ENCODE measurements at places on chromosomes 4 and X. TPM values are rescaled to one million over a fixed set of nuclear protein-coding genes. Genes with fewer than 3 reads are reported as not detected.
A peak's percentile ranks its signal among the peaks of the same experiment; 100 is the strongest.

DNA sequence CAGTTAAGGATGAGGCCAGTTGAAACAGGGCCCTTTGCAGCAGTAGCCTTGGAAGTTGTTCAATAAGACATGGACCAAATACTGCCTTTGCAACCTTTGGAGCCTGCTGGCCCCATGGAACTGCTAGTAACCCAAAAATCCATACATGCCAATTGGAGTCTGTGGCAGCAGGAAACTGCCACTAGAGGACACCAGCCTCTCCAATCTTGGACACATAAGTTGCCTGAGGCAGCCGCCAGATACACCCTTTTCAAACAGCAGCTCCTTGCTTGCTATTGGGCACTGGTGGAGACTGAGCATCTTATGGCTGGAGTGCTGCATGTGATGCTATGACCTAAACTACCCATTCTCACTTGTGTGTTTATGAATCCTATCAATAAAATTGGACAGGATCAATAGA, 14.8 kb upstream of the LAP3 start:
- no peak overlapping the region for H3K27ac ChIP-seq
- DNase-seq: no peak
- no peak overlapping the region for H3K4me3 ChIP-seq
- no peaks in the 10 kb centered on the region for H3K4me1 ChIP-seq

RPA4 gene
- 0.81 TPM for total RNA-seq

DNA sequence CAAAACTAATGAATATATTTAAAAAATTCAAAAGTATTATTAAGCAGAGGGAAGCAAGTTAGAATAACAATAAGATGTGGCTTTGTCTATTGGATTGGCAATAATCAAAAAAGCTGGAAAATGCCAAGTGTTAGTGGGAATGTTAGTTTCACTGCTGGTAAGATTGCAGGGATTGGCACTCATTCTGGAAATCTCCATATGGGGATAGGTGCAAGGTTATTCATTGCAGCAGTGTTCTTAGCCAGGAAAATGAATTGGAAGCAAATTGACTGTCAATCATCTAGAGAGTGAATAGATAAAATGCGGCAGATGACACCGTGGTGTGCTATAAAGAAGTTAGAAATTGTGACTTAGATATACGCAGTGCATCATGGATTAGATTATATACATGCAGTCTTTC, 1615.5 kb upstream of the PCDH7 start:
- H3K36me3 ChIP-seq: no peaks in the 10 kb centered on the region
- no peaks in the 10 kb centered on the region for H3K4me1 ChIP-seq
- no peaks in the 10 kb centered on the region for H3K27me3 ChIP-seq
- no peak overlapping the region for H3K4me3 ChIP-seq
- no peak overlapping the region for H3K27ac ChIP-seq

LRIT3 gene
- total RNA-seq: 0.22 TPM

DNA sequence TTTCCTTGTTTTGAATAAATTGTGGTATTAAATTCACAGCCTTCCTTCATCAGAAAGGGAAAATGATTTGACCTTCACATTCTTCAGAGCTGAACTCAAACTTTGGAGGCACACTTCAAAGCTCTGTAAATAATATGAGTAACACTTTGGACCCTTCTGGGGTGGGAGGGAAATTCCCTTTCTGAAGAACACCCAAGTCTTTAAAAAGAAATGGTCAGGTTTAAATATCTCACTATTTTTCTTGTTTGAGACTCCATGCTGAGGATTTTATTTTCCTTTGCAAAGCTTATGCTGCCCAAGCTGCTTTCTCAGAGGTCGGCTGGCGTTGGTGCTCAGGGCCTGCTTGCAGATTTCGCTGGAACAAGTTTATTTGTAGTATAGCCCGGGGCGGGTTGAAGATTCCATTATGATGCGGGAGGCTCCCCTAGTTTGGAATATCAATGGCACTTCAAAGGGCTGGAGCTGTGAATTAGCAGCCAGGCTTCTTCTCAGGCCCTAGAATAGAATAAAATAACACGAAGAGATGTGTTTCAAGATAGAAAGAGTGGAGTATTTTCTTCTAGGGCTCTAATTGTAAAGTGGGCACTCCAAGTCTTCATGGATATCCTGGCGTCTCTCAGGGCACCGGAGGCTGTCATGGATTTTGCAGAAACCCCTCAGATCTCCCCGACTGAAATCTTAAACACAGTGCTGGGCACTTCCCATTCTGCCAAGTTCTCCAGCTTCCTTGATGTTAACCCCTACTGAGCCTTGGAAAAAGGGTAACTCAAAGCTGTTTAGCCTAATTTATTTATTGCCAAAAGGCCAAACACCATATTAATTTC, 315.6 kb downstream of the GPAT3 start:
- no peak overlapping the region for H3K27ac ChIP-seq
- DNase-seq: no peak
- no peaks in the 10 kb centered on the region for H3K4me1 ChIP-seq

DNA sequence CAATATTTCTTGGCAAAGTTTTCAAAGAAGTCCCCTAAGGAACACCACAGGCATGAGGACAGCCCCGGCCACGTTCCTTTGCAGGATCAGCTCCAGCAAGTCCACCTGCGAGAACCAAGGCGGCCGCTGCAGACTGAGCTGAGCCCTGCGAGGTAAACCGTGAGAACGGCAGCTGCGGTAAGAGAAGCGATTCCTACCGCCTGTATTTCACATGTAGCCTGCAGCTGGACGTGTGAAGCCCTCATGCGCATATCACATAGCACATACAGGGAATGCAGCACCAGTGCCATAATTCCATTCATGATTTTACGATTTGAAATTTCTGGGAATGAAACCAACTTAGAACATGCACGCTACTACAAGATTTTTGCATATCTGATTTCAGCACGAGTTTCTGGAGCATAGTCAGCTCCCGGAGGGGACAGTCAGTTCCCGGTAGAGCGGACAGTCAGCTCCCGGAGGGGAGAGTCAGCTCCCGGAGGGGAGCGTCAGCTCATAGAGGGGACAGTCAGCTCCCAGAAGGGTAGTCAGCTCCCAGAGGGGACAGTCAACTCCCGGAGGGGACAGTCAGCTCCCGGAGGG, 41.7 kb downstream of the FGFRL1 start:
- peaks cover 21% of the 10 kb centered on the region for H3K4me1 ChIP-seq
- peaks cover 10% of the 10 kb centered on the region for H3K27me3 ChIP-seq
- DNase-seq: peak; percentile 4

DNA sequence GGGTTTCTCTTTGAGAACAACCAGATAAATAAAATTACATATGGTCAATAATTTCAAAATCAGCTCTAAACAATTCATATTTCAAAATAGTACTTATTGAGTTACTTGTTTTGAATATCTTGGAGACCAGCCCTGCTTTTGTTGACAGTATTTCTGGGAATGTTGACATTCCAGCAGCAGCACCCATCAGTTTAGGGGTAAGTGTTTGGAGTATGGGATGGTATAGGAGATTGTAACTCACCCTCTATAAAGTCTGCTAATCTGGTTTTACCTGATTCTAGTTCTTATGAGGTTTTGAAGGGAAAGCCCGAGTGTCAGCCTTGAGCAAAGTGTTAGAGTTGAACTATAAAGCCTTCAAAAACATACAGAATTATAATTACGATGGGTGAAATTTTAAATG, 139.2 kb upstream of the ANKRD50 start:
- H3K27me3 ChIP-seq: no peaks in the 10 kb centered on the region
- H3K27ac ChIP-seq: no peak overlapping the region

DNA sequence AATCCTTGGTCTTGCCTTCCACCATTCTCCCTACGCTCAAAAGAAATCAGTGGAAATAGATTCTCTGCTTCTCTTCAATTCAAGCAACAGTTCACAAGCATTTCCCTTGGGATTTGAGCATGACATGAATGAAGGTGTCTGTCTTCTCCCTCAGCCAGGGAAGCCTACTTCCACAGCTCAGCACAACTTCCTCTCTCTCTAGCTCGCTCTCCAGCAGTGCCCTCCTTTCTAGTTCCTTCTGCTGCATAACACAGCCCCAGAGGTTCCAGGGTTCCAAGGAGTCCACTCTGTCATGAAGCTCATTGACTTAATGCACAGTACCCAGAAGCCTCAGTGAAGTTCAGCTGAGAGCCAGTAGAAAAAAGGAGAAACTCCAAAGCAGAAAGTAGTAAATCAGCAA, 81.3 kb downstream of the PLS3 start:
- no peak overlapping the region for H3K4me3 ChIP-seq
- H3K27me3 ChIP-seq: no peaks in the 10 kb centered on the region
- no peak overlapping the region for H3K27ac ChIP-seq
- H3K4me1 ChIP-seq: no peaks in the 10 kb centered on the region
- no peak for DNase-seq
- H3K36me3 ChIP-seq: no peaks in the 10 kb centered on the region

AMELX gene
- total RNA-seq: not detected

MAGEA4 gene
- total RNA-seq: not detected

- H3K36me3 ChIP-seq: no peaks in the 10 kb centered on the region
- H3K4me1 ChIP-seq: peaks cover 55% of the 10 kb centered on the region
- H3K4me3 ChIP-seq: no peak overlapping the region
- H3K27me3 ChIP-seq: peaks cover 10% of the 10 kb centered on the region
- no peak overlapping the region for H3K27ac ChIP-seq
- no peak for DNase-seq
Measured at GRCh38 chr4:159175989-159176375, 73.1 kb downstream of the RAPGEF2 start.

MAGEA11 gene
- total RNA-seq: not detected

DNA sequence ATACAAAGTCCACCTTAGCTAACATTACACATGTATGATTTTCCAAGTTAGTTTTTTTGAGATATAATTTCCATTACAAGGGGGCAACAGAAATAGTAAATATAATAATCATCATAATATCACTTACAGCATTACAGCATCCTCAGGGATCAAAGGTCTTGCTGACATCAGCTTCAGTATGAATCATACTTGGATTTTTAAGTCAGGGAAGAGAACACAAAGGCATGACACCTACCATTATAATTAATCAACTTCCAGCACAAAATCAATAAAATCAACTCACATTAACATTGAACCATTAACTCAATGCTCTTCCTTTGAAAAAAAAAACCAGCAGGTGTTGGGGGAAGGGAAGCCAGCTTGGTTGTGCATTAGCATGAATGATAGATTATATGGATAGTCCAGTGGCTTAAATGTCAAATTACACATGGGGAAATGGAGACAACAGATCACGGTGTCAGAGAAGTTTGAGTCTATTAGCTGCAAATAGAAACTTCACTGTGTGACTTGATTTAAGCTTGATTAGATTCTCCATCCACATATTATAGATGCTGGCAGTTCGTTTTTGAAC, 66.9 kb upstream of the CAPN6 start:
- no peaks in the 10 kb centered on the region for H3K27me3 ChIP-seq
- DNase-seq: no peak
- no peaks in the 10 kb centered on the region for H3K4me1 ChIP-seq
- H3K27ac ChIP-seq: no peak overlapping the region
- H3K4me3 ChIP-seq: no peak overlapping the region

- no peak for DNase-seq
- H3K36me3 ChIP-seq: no peaks in the 10 kb centered on the region
- peaks cover 14% of the 10 kb centered on the region for H3K27me3 ChIP-seq
- peaks cover 6% of the 10 kb centered on the region for H3K4me1 ChIP-seq
- no peak overlapping the region for H3K4me3 ChIP-seq
Measured at GRCh38 chr4:98673288-98673644, 14.9 kb upstream of the TSPAN5 start.

GRCh38 chrX:150163221-150163930, 199.7 kb upstream of the MAMLD1 start:
- H3K36me3 ChIP-seq: no peaks in the 10 kb centered on the region
- no peak overlapping the region for H3K4me3 ChIP-seq
- H3K27ac ChIP-seq: no peak overlapping the region
- DNase-seq: no peak
- H3K27me3 ChIP-seq: no peaks in the 10 kb centered on the region

FAAH2 gene
- 3.1 TPM for total RNA-seq

GRCh38 chr4:112451831-112452230, 64.1 kb downstream of the NEUROG2 start:
- DNase-seq: no peak
- no peaks in the 10 kb centered on the region for H3K36me3 ChIP-seq
- no peaks in the 10 kb centered on the region for H3K4me1 ChIP-seq
- H3K27me3 ChIP-seq: no peaks in the 10 kb centered on the region
- no peak overlapping the region for H3K4me3 ChIP-seq

DNA sequence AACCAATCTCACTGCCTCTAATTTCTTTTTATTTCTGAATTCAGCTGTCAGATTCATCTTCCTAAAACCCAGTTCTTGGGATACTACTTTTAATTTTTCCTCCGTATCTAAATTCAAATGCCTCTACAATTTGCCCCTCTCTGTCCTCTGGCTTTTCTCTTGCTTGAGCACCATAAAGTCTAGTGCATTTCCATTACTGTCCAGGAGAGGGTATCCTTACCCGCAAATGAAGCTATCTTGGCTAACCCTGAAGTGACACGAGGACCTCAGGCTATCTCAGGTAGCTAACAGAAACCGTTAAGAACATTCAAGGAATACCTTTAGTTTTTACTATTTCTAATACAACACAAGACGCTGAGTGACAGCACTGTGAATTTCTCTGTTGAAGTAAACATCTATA, 49.4 kb upstream of the PRR32 start:
- no peaks in the 10 kb centered on the region for H3K36me3 ChIP-seq
- H3K27me3 ChIP-seq: no peaks in the 10 kb centered on the region
- no peak overlapping the region for H3K27ac ChIP-seq

- no peak overlapping the region for H3K27ac ChIP-seq
- H3K36me3 ChIP-seq: no peaks in the 10 kb centered on the region
- peaks cover 6% of the 10 kb centered on the region for H3K27me3 ChIP-seq
Measured at GRCh38 chr4:129350834-129351721, 255.1 kb downstream of the C4orf33 start.

DNA sequence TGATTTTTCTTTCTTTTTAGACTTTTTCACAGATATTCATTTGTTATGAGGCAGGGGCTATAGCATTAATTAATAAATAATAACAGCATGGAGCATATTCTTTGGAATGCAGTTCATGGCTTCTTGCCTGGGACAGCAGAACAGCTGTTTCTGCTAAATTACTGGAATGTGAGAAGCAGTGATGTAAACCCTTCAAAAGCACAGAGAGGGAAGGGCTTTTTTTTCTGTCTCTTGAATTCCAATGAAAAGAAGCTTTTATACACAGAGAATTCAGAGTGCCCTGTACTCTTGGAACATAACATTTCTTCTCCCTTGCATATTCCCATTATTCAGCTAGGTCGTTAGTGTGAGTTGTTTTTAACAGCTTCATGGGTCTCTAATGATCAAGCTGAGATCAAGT, 28.5 kb upstream of the ANK2 start:
- DNase-seq: no peak
- H3K36me3 ChIP-seq: no peaks in the 10 kb centered on the region
- H3K4me3 ChIP-seq: no peak overlapping the region
- H3K27ac ChIP-seq: no peak overlapping the region
- no peaks in the 10 kb centered on the region for H3K27me3 ChIP-seq
- no peaks in the 10 kb centered on the region for H3K4me1 ChIP-seq

DNA sequence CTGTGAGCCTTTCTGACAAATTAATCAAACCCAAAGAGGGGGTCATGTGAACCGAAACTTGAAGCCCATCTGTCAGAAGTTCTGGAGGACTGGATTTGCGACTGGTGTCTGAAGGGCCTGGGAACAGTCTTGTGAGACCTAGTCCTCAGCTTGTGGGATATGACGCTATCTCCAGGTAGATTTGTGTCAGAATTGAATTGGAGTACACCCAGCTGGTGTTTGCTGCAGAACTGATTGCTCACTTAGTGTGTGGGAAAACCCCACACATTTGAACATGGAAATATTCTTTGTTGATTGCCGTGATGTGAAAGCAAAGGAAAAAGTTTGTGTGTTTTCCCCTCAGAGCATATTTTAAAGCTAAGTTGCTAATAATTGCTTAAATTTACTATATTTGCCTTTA, 30.3 kb upstream of the TMSB15B start:
- H3K4me3 ChIP-seq: no peak overlapping the region
- H3K36me3 ChIP-seq: peaks cover 3% of the 10 kb centered on the region
- H3K4me1 ChIP-seq: peaks cover 9% of the 10 kb centered on the region

BANK1 gene
- 336 TPM for total RNA-seq

- no peak for DNase-seq
- no peaks in the 10 kb centered on the region for H3K4me1 ChIP-seq
- no peaks in the 10 kb centered on the region for H3K27me3 ChIP-seq
- no peak overlapping the region for H3K4me3 ChIP-seq
Measured at GRCh38 chr4:178414881-178415446, 972.7 kb upstream of the AGA start.
